ENCODE measurements at places on chromosomes 13 and 19.
A peak's percentile ranks its signal among the peaks of the same experiment; 100 is the strongest.

- H3K27ac ChIP-seq: peak overlapping the region; percentile 72
- peaks cover 23% of the 10 kb centered on the region for H3K4me1 ChIP-seq
- H3K4me3 ChIP-seq: peak overlapping the region; percentile 89
- H3K27me3 ChIP-seq: no peaks in the 10 kb centered on the region
- peak; percentile 61 for DNase-seq
Observed at GRCh38 chr19:34428549-34429285, 536 bp downstream of the UBA2 start.

- DNase-seq: no peak
- H3K27me3 ChIP-seq: peaks cover 8% of the 10 kb centered on the region
- peak overlapping the region; percentile 60 for H3K4me3 ChIP-seq
- no peak overlapping the region for H3K27ac ChIP-seq
Observed at GRCh38 chr19:40663695-40664692, 26.5 kb downstream of the NUMBL start.

DNA sequence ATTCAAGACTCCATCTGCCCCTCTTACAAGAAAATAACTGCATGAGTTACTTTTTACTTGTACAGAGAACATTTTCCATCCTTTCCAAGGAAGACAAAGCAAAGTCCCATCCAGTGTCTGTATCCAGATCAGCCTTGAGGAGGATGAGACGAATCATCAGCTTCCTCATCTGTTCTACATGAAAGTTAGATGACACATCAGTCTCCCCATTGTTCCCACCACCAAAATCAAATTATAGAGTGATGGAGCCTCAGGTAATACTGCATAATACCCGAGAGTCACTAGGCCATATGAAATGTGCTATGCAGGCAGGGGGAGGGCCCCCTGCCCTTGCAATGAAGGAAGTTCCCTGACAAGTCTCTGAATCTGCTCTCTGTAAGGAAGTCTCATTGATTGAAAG is 1244.6 kb upstream of the SLC10A2 start:
- H3K4me1 ChIP-seq: no peaks in the 10 kb centered on the region
- H3K36me3 ChIP-seq: no peaks in the 10 kb centered on the region
- H3K4me3 ChIP-seq: no peak overlapping the region
- no peaks in the 10 kb centered on the region for H3K27me3 ChIP-seq

- H3K27ac ChIP-seq: no peak overlapping the region
- H3K4me1 ChIP-seq: no peaks in the 10 kb centered on the region
- DNase-seq: no peak
- H3K4me3 ChIP-seq: no peak overlapping the region
Observed at GRCh38 chr13:20093951-20094350, 66.9 kb downstream of the GJA3 start.

GRCh38 chr19:27793128-27793643 is 1419.8 kb downstream of the UQCRFS1 start:
- no peaks in the 10 kb centered on the region for H3K4me1 ChIP-seq
- H3K36me3 ChIP-seq: no peaks in the 10 kb centered on the region

- no peak for DNase-seq
- H3K4me1 ChIP-seq: no peaks in the 10 kb centered on the region
- H3K27ac ChIP-seq: no peak overlapping the region
- H3K4me3 ChIP-seq: no peak overlapping the region
- H3K27me3 ChIP-seq: no peaks in the 10 kb centered on the region
Observed at GRCh38 chr13:65112531-65112941, 2117.6 kb downstream of the PCDH9 start.

GRCh38 chr19:55683449-55684261 is 8.6 kb downstream of the EPN1 start:
- no peaks in the 10 kb centered on the region for H3K36me3 ChIP-seq
- H3K27ac ChIP-seq: no peak overlapping the region
- no peak overlapping the region for H3K4me3 ChIP-seq
- H3K27me3 ChIP-seq: no peaks in the 10 kb centered on the region
- no peak for DNase-seq
- no peaks in the 10 kb centered on the region for H3K4me1 ChIP-seq

GRCh38 chr19:17665058-17665457 is 23.1 kb downstream of the UNC13A start:
- H3K4me3 ChIP-seq: no peak overlapping the region
- no peak for DNase-seq
- H3K36me3 ChIP-seq: no peaks in the 10 kb centered on the region

DNA sequence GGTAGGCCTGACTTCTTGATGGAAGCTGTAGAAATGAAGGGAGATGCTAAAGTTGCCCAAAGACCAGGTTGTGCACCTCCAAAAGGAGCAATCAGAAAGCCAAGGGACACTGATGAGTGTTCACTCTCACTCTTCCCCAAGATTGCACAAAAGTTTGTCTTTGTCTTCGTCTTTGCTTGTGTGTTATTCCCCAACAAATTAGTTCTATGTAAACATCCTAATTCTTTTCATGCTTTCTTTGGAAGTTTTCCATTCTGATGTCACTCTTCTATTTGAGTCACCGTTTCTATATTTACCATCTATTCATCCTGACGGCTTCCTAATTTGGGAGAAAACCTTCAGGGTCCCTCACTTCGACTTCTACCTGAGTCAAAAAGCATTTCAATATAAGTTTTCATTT is 3.7 kb upstream of the TMEM272 start:
- no peaks in the 10 kb centered on the region for H3K4me1 ChIP-seq
- H3K36me3 ChIP-seq: no peaks in the 10 kb centered on the region
- H3K4me3 ChIP-seq: no peak overlapping the region

- H3K4me1 ChIP-seq: no peaks in the 10 kb centered on the region
- H3K4me3 ChIP-seq: no peak overlapping the region
- no peaks in the 10 kb centered on the region for H3K36me3 ChIP-seq
- no peak for DNase-seq
- no peak overlapping the region for H3K27ac ChIP-seq
Observed at GRCh38 chr13:104949840-104950740, 1585.4 kb downstream of the EFNB2 start.

DNA sequence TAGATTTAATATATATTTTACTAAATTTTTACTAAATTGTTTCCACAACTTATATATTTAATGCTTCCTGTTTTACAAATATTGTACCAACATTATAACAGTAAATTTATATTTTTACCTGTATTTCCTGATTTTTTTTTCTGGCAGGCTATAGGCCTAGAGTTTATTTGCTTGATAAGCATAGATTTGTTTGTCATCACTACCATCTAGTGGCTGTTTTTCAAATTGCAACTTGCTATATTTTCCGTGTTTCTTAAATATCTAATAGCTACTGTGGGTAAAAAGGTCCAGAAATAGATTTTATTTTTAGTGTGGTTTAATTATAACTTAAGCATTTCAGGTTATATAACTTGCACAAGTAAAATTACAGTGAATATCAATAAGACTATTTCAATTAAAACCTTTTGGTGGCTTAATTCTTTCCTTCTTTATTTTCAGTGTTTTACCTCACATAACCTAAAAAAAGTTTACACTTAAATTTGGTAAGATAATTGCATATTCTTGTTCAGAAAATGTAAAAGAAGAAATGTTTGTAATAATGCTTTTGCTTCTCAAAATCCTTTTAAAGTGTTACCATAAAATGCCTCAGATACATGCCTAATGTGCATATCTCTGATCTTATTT is 60.6 kb downstream of the NDFIP2 start:
- no peak overlapping the region for H3K27ac ChIP-seq
- no peaks in the 10 kb centered on the region for H3K4me1 ChIP-seq
- no peaks in the 10 kb centered on the region for H3K36me3 ChIP-seq
- DNase-seq: peak; percentile 40
- H3K27me3 ChIP-seq: no peaks in the 10 kb centered on the region
- H3K4me3 ChIP-seq: no peak overlapping the region

- no peak overlapping the region for H3K27ac ChIP-seq
- H3K4me3 ChIP-seq: no peak overlapping the region
- no peaks in the 10 kb centered on the region for H3K27me3 ChIP-seq
- no peaks in the 10 kb centered on the region for H3K4me1 ChIP-seq
Observed at GRCh38 chr19:19279853-19280252, 6.8 kb upstream of the TM6SF2 start.

DNA sequence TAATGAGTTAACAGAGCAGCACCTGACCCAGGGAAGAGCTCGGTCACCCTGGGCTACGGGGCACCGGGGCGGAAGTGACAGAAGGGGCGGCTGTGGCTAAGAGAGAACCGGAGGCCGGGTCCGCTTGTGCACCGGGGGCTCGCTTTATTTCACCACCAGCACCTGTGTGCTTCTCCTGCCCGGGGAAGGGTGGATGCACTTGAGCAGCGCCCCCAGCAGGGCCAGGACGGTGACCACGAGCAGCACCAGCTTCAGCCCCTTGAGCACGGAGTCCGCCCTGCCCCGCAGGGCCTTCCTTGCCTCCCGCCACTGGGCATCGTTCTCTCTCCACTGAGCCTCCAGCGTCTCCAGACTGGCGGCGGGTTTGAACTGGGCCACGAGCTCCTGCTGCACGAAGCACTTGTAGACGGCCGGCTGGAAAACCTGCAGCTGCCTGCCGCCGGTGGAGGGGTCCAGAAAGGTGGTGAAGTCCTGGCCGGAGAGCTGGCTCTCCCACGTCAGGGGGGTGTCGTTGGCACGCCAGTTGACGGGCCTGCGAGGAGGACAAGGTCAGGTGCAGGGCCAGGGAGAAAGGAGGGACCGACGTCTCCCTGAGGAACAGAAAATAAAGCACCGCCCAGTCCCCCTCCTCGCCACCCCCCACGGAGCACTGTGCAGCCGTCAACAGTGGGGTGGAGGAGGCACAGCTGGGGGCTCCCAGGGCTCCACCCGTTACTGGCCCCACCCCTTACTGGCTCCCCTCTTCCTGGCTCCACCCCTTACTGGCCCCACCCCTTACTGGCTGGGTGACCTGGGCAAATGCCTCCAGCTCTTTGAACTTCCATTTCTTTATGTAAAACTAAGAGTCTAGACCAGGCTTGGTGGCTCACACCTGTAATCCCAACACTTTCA is 3.6 kb downstream of the FAM187B start:
- H3K27me3 ChIP-seq: no peaks in the 10 kb centered on the region
- no peaks in the 10 kb centered on the region for H3K4me1 ChIP-seq
- DNase-seq: no peak
- no peak overlapping the region for H3K4me3 ChIP-seq

GRCh38 chr19:3274942-3275582 is 50.6 kb downstream of the CELF5 start:
- H3K27me3 ChIP-seq: peaks cover 5% of the 10 kb centered on the region
- peak; percentile 87 for DNase-seq
- peak overlapping the region; percentile 58 for H3K4me3 ChIP-seq
- peaks cover 8% of the 10 kb centered on the region for H3K4me1 ChIP-seq
- no peaks in the 10 kb centered on the region for H3K36me3 ChIP-seq
- H3K27ac ChIP-seq: no peak overlapping the region

- no peaks in the 10 kb centered on the region for H3K36me3 ChIP-seq
- H3K27me3 ChIP-seq: no peaks in the 10 kb centered on the region
- no peaks in the 10 kb centered on the region for H3K4me1 ChIP-seq
Observed at GRCh38 chr19:33426621-33427361, 53.3 kb downstream of the CEBPG start.
